Hepatocyte (in vitro differentiated cells): ENCODE measurements at places on chromosomes 1 and 21. TPM values are rescaled to one million over a fixed set of nuclear protein-coding genes. Genes with fewer than 3 reads are reported as not detected.

DNA sequence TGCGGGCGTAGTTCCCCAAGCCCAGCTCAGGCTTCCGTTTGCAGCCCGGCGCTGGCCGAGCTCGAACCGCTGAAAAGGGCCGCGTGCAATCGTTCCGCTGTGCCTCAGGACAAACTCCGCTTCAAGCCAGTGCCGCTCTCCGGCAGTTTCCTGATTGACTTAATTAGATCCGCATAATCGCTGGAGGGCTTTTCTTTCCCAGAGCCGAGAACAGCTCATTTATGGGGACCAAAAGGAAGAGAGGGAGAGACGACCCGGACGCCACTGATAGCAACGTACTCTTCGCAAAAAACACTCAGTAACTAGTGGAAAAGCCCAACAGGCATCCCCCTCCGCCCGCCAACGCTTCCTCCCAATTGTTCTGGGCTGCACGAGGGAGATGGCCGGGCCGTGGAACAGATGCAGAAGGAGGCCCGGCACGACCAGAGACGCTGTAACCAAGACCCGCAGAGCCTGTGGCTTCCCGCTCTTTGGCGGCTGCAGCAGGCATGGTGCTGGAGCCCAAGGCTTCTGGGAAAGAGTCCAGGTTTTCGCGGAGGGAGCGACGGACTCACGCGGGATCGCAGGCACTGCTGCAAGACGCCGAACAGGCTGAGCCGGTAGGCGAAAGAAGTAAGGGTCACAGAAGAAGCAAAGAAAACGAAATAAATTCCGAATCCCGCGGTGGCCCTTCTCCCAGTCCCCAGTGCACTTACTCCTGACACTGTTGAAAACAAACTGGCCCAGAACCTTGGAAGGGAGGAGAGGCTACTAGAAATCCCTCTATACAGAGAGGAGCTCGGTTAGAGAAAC is 3.6 kb upstream of the FOXD2 start:
- no peaks in the 10 kb centered on the region for H3K36me3 ChIP-seq
- peak overlapping the region; percentile 15 for H3K4me3 ChIP-seq
- no peak overlapping the region for H3K27ac ChIP-seq
- peaks cover 69% of the 10 kb centered on the region for H3K27me3 ChIP-seq

DNA sequence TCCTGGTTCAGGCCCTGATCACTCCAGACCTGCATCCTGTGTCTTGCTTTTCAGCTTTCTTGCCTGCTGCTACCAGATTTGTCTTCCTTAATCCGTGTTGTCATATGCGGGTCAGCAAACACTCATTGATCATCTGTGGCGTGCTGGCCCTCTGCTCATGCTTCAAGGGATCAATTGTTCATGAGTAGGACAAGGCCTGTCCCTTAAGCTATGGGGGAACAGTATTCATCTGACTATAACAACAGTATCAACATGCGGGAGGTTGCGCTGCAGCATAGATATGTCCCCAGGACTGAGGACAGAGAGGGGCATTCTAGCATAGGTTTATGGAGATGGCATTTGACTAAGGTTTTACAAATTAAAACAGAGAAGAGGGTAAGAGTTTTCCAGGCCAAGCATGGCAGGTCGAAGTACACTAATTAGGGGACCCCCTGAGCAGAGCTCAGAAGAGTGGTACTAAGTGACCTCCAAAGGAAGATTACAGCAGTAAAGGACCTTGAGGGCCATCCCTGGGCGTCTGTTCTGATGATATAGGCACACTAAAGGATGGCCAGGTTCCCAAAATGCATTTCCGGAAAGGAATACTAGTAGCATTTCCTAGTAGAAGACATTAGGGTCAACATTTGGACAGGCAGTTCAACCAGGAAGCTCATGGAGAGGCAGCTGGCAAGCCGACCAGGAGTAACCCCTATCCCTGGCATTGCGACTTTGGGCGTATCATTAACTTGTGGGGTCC is 811 bp upstream of the ZNF672 start:
- peaks cover 9% of the 10 kb centered on the region for H3K4me1 ChIP-seq
- no peaks in the 10 kb centered on the region for H3K36me3 ChIP-seq
- H3K27ac ChIP-seq = peak overlapping the region; percentile 78
- DNase-seq = no peak
- peaks cover 5% of the 10 kb centered on the region for H3K27me3 ChIP-seq

- H3K36me3 ChIP-seq = no peaks in the 10 kb centered on the region
- no peak overlapping the region for H3K27ac ChIP-seq
- H3K4me1 ChIP-seq = no peaks in the 10 kb centered on the region
- H3K27me3 ChIP-seq = no peaks in the 10 kb centered on the region
- H3K4me3 ChIP-seq = no peak overlapping the region
- DNase-seq = no peak
Observed at GRCh38 chr1:222346955-222347354, 200.9 kb downstream of the HHIPL2 start.

- H3K4me3 ChIP-seq = no peak overlapping the region
- DNase-seq = no peak
- H3K4me1 ChIP-seq = no peaks in the 10 kb centered on the region
- no peaks in the 10 kb centered on the region for H3K36me3 ChIP-seq
- H3K27ac ChIP-seq = no peak overlapping the region
Observed at GRCh38 chr21:45504021-45504515, 38.2 kb downstream of the SLC19A1 start.

GRCh38 chr21:43847301-43847700 is 17.7 kb upstream of the AGPAT3 start:
- H3K27me3 ChIP-seq = no peaks in the 10 kb centered on the region
- H3K4me3 ChIP-seq = no peak overlapping the region
- no peaks in the 10 kb centered on the region for H3K4me1 ChIP-seq
- DNase-seq = no peak

GRCh38 chr1:84103197-84103992 is 40.7 kb upstream of the PRKACB start:
- H3K4me3 ChIP-seq = no peak overlapping the region
- DNase-seq = peak; percentile 72
- H3K27ac ChIP-seq = peak overlapping the region; percentile 28
- H3K4me1 ChIP-seq = peaks cover 14% of the 10 kb centered on the region
- no peaks in the 10 kb centered on the region for H3K27me3 ChIP-seq

- peak; percentile 8 for DNase-seq
- H3K36me3 ChIP-seq = no peaks in the 10 kb centered on the region
- H3K4me3 ChIP-seq = no peak overlapping the region
- no peak overlapping the region for H3K27ac ChIP-seq
- no peaks in the 10 kb centered on the region for H3K27me3 ChIP-seq
Observed at GRCh38 chr1:106798991-106799390, 257.5 kb upstream of the PRMT6 start.

- no peak overlapping the region for H3K4me3 ChIP-seq
- H3K36me3 ChIP-seq = no peaks in the 10 kb centered on the region
- DNase-seq = peak; percentile 12
- H3K4me1 ChIP-seq = no peaks in the 10 kb centered on the region
Observed at GRCh38 chr1:73839922-73840321, 358.1 kb downstream of the LRRIQ3 start.

DNA sequence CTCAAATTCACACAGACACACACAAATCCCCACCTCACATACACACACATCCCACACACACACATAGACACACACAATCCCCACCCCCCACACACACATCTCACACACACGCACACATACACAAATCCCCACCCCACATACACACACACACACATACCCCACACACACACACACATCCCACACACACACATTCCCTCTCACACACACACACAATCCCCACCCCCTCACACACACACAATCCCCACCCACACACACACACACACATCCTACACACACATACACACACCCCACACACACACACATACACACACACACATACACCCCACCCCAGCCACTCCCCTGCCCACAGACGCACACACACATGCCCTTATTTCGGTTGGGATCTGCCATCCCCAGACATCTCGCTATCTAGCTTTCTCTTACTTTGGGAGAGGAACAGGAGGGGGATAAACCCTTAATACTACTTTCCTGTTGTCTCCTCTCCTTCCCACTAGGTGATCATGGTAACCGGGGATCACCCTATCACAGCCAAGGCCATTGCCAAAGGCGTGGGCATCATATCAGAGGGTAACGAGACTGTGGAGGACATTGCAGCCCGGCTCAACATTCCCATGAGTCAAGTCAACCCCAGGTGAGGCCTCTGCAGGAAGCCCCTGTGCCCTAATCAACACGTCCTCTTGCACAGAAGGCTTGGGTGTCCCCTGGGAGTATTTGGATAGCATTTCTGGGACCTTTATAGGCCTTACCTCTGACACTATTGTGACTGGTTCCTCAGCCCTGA is 17.2 kb upstream of the ATP1A4 start:
- H3K27ac ChIP-seq = no peak overlapping the region
- H3K4me1 ChIP-seq = no peaks in the 10 kb centered on the region
- no peaks in the 10 kb centered on the region for H3K27me3 ChIP-seq
- no peak overlapping the region for H3K4me3 ChIP-seq
- no peak for DNase-seq

BLACAT1 gene
- 0.35 and 0.58 TPM in 2 replicates for polyA plus RNA-seq

GIPC2 gene
- 8.4 and 16.9 TPM in 2 replicates for polyA plus RNA-seq

PLEKHO1 gene
- polyA plus RNA-seq = 33.0 and 38.2 TPM in 2 replicates

FMO5 gene
- 44.6 and 49.5 TPM in 2 replicates for polyA plus RNA-seq

SAMD11 gene
- 17.1 and 20.1 TPM in 2 replicates for polyA plus RNA-seq

SPRR2E gene
- polyA plus RNA-seq = not detected in 2 replicates

TTC34 gene
- polyA plus RNA-seq = 0.13 and 0.55 TPM in 2 replicates

MED8 gene
- 68.3 and 70.4 TPM in 2 replicates for polyA plus RNA-seq

TNFRSF4 gene
- 0.34 TPM in 1 of 2 replicates, not detected in the other for polyA plus RNA-seq
